ENCODE measurements at places on chromosomes 2 and 18.

DNA sequence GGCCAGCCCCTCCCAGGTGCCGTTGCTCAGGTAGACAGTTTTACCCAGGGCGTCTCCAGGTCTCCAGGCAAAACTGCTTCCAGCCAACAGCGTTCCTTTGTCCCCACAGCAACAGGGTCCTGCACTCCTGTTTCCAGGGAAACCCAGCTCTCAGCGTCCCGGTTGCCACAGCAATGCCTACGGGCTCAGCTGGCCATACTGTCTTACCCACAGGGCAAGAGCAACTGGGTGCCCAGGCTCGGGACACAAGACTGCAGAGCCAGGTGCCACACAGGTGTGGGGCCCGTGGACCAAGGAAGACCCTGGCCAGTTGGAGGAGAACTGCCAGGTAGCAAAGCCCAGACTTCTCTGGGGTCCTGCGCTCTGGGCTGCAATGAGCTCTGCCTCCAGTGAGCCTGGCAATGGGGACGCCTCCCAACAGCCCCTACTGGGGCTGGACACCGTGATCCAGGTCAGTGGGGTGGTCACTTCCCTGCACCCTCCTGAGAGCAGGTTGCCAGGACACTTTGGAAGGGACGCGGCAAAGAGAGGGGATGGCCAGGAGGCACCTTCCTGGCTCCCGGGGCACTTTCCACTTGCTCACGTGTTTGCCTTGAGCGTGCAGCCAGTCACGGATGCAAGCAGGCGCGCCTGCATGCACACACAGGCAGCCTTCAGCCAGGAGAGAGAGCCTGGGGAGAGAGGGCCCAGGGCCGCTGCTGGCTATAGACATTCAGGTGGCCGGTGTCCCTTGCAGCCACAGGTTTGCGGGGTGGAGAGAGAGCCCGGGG lies at the start of gene CROCC2:
Gene CROCC2, plus strand, starts transcription at position 196 of the 770 bp plus-strand sequence. Its CDS starts 178 bp downstream, at position 374.
- no peak for DNase-seq

- DNase-seq: no peak
Measured at GRCh38 chr2:174063492-174064092, 98.4 kb upstream of the SP3 start.

GRCh38 chr18:7856733-7857132 lies 289.6 kb downstream of the PTPRM start:
- DNase-seq: no peak

GRCh38 chr18:40956213-40956612 lies 998.8 kb upstream of the PIK3C3 start:
- DNase-seq: no peak

DNA sequence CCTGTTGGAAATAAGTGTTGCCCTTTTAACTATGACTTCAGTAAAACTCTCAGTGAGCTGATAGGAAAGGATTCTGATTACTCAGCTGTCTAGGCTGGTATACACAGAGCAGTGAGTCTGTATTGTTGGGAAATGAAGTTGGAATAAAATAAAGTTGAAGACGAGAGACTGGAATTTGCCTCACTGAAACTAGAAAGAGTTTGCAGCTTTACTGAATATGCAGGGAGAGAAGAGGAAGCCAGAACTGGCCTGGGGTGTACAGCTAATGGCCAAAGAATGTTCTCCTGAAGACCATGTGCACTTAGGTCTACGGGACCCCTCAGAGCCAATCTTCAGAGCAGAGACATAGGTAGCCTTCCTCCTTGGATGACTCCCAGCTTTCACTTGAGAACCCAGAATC lies 26.5 kb downstream of the EIF4E2 start:
- no peak for DNase-seq

- DNase-seq: no peak
Measured at GRCh38 chr2:124187948-124188347, 162.9 kb downstream of the CNTNAP5 start.

GRCh38 chr2:26733413-26733812 lies 30.7 kb upstream of the SLC35F6 start:
- no peak for DNase-seq

DNA sequence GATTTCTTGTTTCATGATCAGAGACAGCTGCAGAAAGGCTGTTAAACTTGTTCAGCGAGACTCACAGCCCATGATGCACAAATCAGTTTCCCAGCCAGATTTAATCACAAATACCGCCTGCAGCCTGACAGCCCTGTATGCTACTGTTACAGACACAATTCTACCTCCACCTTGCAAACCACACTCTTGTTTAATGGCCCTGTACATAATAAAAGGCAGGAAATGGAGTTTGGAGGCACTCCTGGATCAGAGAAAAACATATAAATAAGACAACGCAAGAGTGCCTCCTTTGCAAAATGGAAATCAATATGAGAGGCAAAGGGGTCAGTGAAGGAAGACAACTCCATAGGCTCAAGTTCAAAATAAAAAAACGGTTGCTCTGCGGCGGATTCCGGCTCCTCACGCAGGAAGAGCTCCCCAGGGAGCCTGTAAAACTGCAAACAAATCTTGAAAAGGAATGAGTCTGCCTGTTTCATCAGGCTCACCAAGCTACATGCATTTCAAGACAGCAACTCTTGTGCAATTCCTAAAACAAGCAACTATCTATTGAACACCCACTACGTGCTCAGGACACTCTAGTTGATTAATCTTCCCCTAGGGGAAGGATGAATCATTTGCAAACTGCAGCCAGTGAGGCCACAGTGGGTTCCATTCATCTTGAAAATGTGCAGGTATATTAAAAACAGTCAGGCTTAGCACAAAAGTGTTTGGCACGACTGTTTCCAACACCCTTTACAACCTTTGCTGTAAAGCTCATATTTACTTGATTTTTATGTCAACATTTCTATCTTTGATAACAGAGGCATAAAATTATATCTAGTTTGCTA lies 37.5 kb downstream of the TBC1D8 start:
- peak; percentile 82 for DNase-seq

GRCh38 chr2:218406209-218406948 lies 6.7 kb downstream of the CTDSP1 start:
- DNase-seq: peak; percentile 94

DNA sequence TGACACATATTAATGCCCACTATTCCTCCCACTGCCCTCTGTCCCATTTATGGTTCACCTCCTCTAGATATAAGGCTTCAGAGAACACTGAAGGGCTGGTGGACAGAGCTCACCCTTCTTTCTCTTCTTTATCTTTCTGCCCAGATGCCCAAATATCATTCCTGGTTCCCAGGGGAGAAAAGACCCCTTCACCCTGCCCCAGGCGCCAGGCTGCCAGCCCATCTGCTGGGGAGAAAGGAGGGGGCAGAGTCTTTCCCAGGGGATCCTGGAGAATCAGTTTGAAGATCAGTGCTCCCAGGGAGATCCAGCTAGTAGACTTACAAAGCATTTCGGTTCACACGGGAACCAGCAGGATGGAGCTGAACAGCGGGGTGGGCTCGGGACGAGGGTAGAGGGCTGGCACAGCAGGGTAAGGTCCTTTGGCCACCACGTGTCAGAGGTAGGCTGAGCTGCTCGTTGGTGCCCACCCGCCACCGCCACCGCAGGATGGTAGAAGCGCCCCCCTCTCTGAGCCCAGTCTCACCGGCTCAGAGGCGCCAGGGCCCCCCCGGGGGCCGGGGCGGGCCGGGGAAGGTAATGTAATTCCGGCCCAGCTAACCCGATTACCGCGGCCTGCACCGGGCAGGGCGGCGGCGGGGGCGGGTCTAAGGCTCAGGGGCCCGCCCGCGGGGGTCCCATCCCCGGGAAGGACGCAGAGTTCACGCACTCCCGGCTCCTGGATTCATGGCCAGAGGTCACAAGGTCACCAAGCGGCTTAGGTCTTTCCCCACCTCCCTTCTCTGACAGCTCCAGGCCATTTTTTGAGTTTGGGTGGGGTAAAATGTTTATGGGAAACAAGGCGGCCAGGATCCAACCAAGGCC lies 1.3 kb upstream of the TLX2 start:
- peak; percentile 33 for DNase-seq

GRCh38 chr2:62224976-62225375 lies 29.1 kb downstream of the B3GNT2 start:
- DNase-seq: no peak

GRCh38 chr18:21273568-21273967 lies 31.5 kb downstream of the GREB1L start:
- no peak for DNase-seq

All from RWPE2 (cell line).